ENCODE measurements at places on chromosomes 2 and 18. TPM values are rescaled to one million over a fixed set of nuclear protein-coding genes. Genes with fewer than 3 reads are reported as not detected.

DNA sequence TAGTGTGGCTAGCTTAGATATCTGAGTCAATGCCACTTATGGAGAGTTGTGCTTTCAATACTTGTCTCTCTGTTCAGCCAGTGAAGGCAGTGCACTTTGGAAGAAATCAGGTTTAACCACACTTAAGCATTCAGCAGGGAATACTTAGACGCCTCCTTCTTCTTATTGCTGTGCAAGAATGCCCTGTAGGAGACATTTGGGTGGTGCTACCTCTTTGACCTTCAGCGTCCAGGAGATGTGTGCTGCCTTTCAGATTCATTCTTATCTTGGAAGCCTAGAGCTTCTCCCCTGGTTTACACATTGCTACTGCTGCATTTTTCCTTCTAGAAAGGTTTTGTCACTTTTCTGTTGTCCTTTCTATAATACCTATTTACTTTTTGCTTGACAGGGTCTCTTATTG, 350.5 kb downstream of the ARL6IP6 start:
- DNase-seq: no peak

GRCh38 chr2:15348045-15348444, 213.1 kb downstream of the NBAS start:
- DNase-seq: no peak

DNA sequence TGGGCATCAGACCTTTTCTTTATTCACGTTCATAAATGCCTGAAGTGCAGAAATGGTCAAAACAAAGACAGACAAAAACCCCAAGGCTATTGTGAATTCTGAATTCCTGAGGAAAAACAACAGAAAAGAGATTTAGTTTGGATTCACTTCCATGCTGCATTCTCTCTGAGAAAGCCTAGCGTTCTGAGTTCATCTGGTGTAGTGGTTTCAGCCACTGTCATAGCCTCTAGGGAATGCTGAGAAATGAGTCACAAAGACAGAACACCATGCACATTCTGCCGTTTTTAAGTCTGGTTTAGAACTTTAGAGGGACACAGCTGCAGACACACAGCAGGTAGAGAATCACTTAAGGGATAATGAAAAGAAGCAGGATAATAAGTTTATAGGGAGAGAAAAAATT, 93.8 kb downstream of the LRP1B start:
- no peak for DNase-seq

DNA sequence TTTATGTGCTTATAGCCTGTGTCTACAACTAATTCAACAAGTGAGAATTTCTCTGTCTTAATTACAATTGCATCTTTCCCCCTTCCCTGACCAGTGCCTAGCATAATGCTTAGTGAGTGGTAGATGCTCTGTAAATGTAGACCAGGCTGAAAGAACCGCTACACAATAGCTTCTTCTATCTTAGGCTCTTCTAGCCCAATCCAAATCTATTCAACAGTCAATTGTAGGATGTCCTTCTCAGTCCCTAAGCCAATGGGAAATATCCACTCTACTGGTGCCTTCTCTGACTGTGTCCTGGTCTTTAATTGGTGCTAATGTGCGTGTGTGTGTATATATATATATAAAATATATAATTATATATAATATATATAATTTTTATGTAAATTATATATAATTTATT, 34.1 kb upstream of the GCC2 start:
- DNase-seq: no peak

RAB27B gene
- total RNA-seq: 9.7 TPM
